Suprapubic skin (tissue), 4 donors: ENCODE measurements at places on chromosomes 6 and 20. TPM values are rescaled to one million over a fixed set of nuclear protein-coding genes. Genes with fewer than 3 reads are reported as not detected.

DNA sequence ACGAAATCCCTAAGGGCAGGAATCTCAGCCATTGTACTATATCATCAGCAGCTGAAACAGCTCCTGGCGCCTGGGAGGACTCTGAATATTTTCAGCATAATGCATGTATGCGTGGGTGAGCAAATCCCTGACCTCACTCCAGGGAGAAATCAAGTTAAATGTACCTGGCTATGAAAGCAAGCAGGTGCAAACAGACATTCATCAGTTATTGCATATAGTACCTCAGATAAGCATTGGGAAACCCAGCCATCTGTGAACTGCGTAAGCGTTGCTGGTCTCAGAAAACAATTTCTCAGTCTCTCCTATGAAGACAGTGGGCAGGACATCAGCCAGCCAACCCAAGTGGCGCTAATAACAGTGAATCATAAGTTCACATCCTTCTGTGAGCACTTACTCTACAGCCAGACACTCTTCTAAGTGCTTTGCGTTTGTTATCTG, 622.6 kb downstream of the EPM2A start:
- no peak for DNase-seq

DNA sequence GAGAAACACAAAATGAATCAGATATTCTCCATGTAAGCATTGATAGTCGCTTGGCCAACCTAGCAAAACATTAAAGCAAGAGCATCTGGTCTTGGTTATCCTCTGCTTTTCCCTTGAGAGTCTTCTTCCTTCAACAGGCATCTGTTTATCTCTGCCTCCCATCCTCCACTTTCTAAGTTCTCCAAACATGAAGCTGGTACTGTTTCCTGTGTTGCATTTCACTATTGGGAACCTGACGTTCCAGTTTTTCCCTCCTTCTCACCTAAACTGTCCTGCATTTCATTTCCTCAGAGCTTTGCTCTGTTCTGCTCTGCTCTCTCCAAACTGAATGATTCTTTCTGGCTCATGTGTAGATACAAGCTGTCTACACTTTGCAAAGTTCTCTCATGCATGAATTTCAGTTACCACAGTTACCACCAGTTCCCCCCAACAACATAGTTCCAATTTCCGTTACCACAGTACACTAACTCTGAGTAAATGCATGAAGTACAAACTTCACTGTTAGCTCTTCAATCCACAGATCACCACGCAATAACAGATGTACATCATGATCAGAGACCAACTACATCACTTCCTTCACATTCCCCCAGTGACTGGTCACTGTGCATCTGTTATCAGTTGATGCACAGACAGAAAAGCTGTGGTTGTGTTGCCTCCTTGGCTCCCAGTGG, 86.7 kb upstream of the F13A1 start:
- DNase-seq: no peak

DNA sequence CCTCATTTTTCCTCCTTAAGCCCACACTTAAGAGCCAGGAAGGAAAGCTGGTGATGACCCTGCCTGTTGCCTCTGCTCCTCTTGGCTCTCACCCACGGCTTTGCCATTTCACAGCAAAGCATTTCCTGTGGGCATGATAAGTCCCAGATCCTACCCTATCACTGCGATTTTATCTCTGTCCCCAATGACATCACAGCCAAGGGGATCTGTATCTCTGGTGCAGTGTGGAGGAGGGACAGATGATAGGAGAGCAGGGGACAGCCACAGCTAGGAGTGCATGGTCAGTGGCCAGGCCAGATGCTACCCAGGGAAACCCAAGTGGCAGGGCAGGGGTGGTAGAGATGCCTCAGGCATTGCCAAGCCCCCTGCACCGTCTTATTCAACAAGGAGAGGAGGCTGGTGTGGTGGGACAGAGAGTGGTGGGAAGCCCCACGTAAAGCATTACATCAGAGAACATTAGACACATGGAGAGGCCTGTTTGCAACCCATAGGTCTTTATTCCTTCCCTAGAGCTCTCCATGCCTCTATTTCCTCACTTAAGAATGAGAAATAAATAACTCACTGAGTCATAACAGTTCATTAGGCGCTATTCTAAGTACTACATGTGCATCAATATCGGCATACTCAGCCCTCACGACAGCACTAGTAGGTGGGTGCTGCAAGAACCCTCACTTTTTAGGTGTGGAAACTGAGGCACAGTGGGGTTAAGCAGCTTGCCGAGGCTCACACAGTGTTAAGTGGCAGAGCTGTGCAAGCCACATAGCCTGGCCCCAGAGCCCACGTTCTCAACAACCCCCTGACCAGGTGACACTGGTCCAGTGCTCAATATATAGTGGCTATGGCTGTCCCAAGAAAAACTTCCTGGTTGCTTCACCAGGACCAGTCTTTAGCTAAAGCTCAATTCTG, 4.6 kb downstream of the TFEB start:
- DNase-seq: no peak

GRCh38 chr6:90350689-90351554, 54.3 kb upstream of the BACH2 start:
- DNase-seq: no peak

- DNase-seq: no peak
Observed at GRCh38 chr6:136114661-136115060, 135.4 kb downstream of the MTFR2 start.

DNA sequence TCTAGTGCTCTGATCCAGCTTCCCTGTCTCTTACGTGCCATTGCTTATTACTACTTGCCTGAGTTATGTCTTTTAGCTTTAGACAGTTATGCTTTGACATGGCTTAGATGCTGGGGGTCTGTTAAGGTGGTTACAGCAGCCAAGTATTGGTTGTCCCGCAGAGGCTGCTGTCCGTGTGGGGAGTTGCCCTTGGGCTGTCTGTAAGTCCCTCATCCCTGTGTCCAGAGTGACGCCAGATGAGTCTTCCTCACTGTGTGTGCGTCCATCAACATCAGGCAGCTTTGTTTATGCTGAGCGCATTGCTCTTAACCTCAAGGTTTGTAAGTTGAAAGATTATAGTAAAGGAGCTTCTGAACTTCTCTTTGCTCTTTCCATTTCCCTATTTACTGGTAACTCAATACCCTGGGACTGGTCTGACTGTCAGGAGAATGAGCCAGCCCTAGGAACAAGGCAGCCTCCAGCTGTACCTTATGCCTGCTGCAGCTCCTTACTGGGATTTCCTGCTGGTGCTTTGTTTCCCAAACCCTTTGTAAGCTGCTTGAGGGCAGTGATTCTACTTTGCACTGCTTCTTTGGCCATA, 7.2 kb downstream of the FAM120B start:
- no peak for DNase-seq

The TP53TG5 gene
- total RNA-seq: not detected

The PI16 gene
- 17.2 TPM for total RNA-seq

The POM121L2 gene
- not detected for total RNA-seq

The PCIF1 gene
- 44.5 TPM for total RNA-seq
